Activated CD4-positive, alpha-beta T cell treated with anti-CD3 and anti-CD28 coated beads, Interleukin-2, amount 10 ng/mL, durations not matched to agents 7 days and 5 days (primary cell): ENCODE measurements at places on chromosomes 13 and 19.

DNA sequence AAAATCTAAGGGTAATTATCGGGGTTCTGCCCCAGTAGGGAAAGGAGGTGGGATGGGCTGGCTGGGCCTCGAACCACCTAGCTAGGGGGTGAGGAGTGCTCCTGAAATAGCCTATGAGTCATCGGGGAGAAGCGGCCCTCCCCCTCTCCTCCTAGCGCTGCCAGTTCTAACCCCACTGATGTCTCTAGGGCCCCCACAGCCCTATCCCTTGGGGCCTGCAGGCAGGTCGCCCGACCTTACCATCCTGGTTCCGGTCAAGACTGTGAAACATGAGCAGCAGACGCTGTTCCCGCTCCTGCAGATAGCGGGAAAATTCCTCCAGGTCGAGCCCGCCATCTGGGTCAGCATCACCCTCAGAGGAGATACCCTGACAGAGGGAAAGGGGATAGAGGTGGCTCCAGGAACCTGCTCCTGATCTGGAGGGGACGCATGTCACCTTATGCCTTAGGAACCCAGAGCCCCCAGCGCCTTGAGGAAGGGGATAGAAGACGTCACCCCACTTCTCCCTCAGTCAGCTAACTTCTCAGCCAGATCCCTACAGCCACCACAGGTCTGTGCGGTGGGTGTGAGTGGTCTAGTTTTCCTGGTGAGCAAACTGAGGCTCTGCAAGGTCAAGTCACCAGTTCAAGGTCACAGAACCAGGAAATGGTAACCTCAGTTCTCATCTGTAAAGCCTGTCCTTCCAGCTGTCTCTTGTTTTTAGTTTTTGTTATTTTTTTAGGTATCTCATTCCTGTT, 1.5 kb downstream of the SLC25A23 start:
- no peak for DNase-seq

DNA sequence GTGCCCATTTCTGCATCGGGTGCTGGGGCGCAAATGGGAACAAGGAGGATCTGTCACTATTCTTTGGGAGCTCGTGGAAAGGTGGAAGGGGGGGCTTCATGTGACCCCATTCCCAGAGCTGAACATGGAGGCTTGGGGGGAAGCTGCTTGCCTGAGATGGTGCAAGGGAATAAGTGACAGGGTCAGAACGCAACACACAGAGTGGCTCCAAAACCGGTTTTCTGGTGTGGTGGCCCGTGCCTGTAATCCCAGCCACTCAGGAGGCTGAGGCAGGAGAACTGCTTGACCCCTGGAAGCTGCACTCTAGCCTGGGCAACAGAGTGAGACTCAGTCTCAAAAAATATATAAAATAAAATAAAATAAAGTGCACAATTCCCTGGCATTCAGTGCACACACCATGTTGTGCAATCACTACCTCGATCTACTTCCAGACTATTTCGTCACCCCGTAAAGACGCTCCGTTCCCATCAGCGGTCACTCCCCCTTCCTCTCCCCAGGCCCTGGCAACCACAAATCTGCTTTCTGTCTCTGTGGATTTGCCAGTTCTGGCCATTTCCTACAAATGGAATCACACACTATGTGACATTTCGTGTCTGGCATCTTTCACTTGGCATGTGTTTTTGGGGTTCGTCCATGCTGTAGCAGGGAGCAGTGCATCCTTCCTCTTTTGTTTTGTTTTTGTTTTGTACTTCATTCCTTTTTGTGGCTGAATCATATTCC, 18.2 kb upstream of the COMP start:
- no peak for DNase-seq

- DNase-seq: no peak
These were observed 1.5 kb downstream of the CCDC106 start for GRCh38 chr19:55649268-55650125.

DNA sequence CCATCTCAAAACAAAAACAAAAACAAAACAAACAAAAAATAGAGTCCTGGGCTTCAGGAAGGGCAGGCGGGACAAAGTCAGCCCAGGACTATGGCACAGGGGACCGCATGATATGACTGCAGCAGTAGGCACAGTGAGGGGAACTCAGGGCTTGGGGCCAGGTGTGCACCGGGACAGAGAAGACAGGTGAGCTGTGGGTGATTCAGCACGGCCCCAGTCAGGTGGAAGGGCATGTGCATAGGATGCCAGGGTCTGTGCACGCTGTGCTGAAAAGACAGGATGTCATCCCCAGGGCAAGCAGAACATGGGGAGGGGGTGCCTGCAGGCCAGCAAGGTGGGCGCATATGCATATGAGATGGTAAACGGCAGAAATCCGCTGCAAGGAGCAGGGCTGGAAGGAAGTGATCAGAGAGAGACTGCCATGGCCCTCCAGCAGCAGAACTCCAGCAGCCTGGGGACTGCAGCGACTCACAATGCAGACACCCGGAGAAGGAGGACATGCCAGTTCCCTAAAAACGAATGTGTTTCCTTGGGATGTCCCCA, 15.0 kb downstream of the EPS15L1 start:
- no peak for DNase-seq

- no peak for DNase-seq
These were observed 2.4 kb upstream of the CHAMP1 start for GRCh38 chr13:114311908-114312307.

DNA sequence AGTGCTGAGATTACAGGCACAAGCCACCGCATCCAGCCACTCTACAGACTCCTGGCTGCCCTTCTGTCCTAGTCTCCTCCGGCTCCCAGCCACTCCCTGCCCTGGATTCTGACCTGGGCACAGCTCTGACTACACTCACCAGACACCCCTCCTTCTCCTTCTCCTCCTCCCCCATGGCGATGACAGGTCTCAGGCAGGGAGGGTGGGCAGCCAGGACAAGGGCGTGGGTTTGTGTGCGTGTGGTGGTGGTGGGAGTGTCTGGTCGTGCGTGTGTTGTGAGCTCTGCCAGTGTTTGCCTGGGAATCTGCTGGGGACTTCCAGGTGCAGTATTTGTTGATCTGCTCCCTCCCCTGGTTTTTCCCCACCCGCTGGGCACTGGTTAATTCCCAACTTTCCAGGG, 3.0 kb upstream of the NCCRP1 start:
- DNase-seq: no peak

DNA sequence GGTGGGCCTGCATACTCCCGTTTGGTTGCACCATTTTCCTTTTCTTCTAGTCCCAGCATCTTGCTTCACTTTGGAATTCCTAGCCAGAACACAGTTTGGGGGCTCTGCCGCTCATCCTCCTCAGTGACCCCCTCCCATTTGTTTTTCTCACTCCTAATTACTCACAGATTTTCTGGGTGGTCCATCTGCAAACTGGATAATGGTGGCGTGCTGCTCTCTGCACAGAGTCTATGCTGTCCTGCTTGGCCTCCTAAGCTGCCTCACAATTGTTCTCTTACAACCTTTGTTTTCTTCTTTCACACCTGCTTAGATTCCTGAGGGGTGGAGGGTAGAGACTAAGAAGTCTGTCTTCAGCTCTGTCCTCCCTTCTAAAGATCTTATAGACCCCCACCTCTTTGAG, 80.8 kb downstream of the SHISA2 start:
- no peak for DNase-seq

DNA sequence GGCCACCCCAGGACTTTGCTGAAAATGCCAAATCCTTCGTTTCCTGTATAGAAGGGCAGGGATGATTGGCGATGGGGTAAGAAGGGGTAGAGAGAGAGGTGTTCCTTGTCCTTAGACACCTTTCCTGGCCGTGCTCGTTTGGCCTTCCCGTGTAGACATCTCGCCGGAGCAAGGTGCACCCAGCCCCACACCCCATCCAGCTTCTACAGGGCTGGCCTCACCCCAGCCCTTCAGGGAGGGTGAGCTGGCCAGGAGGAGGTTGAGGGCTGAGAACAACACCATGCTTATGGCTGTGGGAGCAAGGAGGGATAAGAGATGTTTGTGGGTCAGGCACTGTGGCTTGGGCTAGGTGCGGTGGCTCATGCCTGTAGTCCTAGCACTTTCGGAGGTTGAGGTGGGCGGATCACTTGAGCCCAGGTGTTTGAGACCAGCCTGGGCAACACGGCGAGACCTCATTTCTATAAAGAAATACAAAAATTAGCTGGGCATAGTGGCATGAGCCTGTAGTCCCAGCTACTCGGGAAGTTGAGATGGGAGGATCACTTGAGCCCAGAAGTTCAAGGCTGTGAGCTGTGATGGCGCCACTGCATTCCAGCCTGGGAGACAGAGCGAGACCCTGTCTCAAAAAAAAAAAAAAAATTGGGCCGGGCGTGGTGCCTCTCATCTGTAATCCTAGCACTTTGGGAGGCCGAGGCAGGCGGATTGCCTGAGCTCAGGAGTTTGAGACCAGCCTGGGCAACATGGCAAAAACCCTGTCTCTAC, 15.5 kb downstream of the SMARCA4 start:
- DNase-seq: no peak

- DNase-seq: no peak
These were observed 753.3 kb downstream of the OLFM4 start for GRCh38 chr13:53781941-53782340.

DNA sequence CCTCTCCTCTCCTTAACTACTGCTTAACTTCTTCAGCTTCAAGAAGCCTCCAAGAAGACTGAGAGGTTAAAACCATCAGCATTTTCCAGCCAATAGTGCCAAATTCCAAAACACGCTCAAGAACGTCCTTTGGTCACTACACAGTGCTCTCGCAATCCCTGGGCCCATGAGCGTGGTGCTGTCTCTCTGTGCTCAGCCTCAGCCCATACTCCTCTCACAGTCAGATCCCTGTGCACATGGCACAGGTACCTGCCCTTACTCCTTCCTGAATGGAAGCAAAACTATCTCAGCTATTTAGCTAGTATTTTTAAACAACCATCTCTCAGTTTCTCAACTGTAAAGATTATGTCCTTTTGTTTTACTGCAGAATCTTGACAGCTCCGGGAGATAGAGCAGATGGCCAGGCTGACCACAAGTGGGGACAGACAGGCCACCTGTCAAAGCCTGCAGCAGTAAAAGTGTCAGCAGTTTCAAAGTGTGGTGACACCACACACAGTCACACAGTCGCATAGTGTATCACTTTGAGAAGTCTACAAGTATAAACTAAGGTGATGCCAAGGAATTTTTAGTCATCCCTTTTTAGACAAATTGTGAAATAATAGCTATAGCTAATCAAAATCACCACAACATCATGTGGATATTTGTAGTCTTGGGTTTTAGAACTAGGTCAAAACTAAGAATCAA, 35.7 kb downstream of the DZIP1 start:
- no peak for DNase-seq
